ENCODE measurements at places on chromosomes 12 and 14.

DNA sequence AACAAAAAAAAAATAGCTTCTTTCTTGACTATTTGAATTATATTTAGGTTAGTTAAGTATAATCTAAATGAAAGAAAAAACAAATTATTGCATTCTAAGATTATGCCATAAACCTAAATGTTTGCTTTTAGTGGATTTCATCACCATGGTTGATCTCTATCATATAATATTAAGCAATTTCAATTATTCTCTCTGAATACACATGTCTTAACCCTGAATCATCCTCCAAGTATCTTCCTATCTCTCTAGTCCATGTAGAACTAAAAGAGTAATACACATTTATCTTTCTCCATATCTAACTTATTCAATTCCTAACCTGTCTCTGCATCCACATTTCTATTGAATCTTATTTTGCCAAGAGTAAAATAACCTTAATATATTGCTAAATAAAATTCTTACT lies 59.6 kb downstream of the PPFIA2 start:
- DNase-seq, result no peak

- DNase-seq, result peak; percentile 86
Observed at GRCh38 chr12:69284131-69284530, 44.8 kb downstream of the CPSF6 start.

GRCh38 chr12:70603044-70603443 lies 34.2 kb downstream of the PTPRB start:
- DNase-seq, result peak; percentile 41

GRCh38 chr14:99946652-99947489 lies 118.4 kb upstream of the EVL start:
- DNase-seq, result peak; percentile 48

DNA sequence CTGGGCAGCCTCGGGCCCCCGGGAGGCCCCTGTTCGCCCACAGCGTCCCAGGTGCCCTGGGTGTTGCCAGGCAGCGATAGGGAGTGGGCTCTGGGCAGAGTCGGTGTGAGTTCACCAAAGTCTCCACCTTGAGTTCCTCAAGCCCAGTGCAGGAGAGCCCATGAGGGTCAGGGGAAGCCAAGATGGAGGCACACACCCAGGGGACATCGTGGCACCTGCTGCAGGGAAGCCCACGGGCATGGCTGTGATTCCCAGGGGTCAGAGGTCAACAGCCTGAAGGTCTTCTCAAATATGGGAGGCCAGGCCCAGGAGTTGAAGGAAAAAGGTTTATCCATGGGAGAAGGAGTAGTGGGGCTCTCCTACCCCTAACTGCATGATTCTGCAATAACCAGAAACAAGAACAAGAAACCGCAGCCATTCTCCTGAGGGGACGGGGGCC lies 148.8 kb downstream of the ADGRD1 start:
- no peak for DNase-seq

GRCh38 chr12:115000038-115000437 lies 316.1 kb upstream of the TBX3 start:
- DNase-seq, result peak; percentile 39

- DNase-seq, result no peak
Observed at GRCh38 chr14:93909429-93910128, 17.6 kb upstream of the FAM181A start.

- DNase-seq, result no peak
Observed at GRCh38 chr12:100995771-100996170, 201.2 kb downstream of the ANO4 start.

GRCh38 chr12:69998011-69998410 lies 173.0 kb downstream of the MYRFL start:
- no peak for DNase-seq

DNA sequence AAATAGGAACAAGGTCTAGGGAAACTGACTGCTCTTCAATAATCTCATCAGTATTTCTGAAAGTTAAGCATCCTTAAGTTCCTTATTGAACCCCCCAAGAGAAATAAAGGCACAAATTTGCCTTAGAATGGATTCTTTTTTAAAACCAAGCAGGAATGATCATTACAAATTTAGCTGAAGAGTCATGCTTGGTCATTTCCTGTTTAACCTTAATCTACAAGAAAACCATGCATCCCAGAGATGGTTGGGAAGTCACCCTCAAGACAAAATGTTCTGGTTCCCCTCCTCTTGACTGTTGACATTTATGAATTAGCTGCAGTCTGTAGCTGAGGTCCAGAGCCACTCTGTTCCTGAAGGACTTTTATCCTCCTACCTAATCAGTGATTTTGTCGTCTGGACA lies 291.8 kb upstream of the G2E3 start:
- peak; percentile 63 for DNase-seq

DNA sequence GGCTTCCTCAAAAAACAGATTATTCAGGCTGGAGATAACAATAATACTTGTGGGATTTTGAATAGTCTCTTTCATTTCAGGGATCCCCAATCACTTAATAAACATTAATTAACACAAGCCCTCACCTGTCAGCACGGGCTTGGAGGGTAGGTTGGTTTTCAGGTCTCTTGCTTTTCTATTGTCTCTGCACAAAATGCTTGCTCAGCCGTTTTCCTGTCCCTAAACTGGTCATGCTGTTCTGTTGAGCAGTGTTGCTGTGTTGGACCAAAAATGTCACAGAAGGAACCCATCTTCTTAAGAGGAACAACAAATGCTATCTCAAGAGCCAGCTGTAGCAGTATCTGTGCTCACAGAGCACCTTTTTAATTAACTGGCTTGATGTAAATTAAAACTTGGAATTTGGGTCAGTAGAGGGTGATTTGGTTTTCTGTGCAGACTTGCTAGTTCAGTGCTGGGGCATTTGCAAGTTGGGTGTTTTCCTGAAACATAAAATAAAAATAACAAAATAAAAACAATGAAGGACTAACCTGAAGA lies 231.8 kb upstream of the CRY1 start:
- DNase-seq, result no peak

DNA sequence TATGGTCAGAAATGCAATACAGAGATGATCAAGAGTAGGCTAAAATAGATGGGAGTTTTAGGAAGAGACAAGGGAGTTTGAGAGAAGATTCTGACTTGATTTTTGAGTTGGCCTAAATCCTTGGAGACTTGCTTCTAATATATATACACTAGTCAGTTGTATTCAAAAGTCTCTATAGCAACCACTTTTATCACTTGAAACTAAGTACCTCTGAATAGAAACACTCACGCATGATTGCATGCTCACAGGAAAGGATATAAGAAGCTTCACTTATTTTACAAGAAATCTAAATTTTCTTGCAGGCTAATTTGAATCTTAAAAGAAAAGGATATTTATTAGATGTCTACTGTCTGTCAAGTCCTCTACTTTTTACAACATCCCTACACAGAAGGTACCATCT lies 316.8 kb downstream of the SNAPC1 start:
- no peak for DNase-seq

GRCh38 chr14:45990252-45990651 lies 661.3 kb downstream of the RPL10L start:
- DNase-seq, result no peak

- DNase-seq, result no peak
Observed at GRCh38 chr14:74733221-74733620, 20.3 kb downstream of the FCF1 start.

GRCh38 chr14:60396718-60397343 lies 89.0 kb downstream of the C14orf39 start:
- peak; percentile 1 for DNase-seq

DNA sequence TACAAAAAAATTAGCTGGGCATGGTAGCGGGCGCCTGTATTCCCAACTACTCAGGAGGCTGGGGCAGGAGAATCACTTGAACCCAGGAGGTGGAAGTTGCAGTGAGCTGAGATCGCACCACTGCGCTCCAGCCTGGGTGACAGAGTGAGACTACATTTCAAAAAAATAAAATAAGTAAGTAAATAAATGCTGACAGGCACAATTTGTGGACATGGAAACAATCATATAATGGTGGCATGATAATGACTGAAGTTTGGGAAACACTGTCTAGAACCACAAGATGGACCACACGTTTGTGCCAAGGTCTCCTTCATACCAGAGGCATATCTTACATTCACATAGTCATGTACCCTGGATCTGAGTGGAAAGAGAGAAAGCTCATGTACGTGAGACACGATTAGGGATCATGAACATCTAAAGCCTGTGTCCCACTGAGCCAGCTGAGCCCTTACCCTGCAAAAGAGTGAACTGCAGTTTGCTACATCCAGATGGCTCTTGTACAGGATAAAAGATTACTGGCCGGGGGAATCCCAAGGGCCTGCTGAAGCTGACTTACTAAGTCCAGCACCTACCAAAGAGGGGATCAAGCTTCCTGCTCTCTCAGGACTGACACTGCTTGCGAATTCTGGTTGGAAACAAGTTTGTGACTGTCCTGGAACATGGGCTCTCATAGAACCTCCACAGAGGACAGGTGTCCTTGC lies 62.9 kb downstream of the TRAFD1 start:
- no peak for DNase-seq

GRCh38 chr12:60211244-60211643 lies 615.4 kb downstream of the SLC16A7 start:
- no peak for DNase-seq

GRCh38 chr14:100602621-100603230 lies 15.5 kb upstream of the BEGAIN start:
- no peak for DNase-seq

DNA sequence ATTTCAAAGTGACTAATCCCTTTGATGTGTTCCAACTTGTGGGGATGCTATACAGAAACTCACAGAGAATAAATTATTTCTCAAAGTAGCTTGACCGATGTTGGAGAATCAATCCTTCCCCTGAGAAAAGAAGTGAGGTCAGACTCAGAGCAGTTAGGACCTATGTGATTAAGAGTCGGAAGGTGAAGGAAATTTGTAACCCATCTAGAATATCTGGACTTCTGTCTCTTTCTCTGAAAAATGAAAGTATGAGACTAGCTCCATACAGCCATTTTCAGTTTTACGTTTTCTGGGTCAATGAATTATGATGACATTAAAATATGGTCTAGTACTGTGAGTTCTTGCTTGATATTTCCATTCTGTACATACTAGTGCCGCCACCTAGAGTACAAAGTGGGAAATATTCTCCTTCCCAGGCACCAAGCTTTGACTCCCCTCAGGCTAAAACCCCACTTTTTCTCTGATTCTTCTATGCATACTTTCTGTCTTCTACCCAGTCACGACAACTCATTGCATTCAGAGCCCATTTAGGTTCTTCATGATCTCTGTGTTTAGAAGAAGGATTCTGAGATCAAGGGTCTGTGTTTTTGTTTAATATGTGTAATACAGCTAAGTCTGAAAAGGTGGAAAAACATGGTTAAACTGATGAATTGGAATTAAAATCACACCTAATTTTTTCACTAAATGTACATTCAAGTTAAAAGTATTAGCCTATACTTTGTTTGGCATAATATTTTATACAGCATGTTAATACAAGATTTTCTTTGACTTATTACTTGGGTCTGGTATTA lies 6.9 kb upstream of the NTS start:
- DNase-seq, result peak; percentile 71

- DNase-seq, result peak; percentile 40
Observed at GRCh38 chr14:51318813-51319597, 79.0 kb downstream of the TMX1 start.

DNA sequence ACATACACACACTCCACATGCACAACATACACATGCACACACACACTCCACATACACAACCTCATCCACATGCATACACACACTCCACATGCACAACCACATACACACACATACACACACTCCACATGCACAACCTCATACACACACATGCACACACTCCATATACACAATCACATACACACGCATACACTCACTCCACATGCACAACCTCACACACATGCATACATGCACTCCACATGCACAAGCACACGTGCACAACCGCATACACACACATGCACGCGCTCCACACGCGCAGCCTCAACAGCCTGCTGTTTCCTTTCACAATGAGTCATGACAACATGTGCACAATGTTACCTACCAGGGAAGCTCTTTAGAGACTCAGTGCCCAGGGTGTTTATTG lies 61.2 kb upstream of the TMEM132C start:
- DNase-seq, result no peak

DNA sequence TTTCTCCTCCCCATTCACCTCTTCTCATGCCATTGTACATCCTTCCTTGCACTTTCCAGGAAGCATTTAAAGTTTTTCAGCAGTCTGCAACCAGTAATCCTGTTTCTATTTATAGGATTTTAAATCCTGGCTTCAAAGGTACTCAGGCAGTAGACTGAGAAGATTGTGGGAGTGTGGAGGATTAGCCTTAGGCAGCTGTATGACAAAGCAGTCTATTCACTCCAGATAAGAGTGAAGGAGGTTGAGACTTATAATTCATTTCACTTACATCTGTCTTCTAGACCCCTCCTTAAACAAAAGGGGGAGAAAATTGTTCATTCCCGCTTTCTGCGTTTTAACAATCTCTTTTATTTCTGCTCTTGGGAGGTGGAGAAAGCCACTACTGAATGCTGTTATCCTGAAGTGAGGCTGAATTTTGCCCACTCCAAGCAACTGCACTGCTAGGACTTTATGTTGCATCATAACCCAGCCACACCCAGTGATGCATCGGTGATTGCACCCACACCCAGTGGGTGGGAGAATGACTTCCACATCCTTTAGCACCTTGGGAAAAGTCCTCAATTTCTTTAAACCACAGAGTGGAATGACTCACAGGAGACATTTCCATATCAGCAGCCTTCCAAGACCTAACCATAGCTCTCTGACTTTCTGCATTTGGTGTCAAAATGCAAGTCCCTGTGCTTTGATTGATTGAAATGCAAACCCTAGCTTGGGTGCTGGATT lies 382.5 kb upstream of the ATP2B1 start:
- peak; percentile 97 for DNase-seq

- DNase-seq, result no peak
Observed at GRCh38 chr12:51922146-51922545, 14.8 kb downstream of the ACVRL1 start.

- no peak for DNase-seq
Observed at GRCh38 chr12:5900533-5901205, 44.4 kb downstream of the ANO2 start.

DNA sequence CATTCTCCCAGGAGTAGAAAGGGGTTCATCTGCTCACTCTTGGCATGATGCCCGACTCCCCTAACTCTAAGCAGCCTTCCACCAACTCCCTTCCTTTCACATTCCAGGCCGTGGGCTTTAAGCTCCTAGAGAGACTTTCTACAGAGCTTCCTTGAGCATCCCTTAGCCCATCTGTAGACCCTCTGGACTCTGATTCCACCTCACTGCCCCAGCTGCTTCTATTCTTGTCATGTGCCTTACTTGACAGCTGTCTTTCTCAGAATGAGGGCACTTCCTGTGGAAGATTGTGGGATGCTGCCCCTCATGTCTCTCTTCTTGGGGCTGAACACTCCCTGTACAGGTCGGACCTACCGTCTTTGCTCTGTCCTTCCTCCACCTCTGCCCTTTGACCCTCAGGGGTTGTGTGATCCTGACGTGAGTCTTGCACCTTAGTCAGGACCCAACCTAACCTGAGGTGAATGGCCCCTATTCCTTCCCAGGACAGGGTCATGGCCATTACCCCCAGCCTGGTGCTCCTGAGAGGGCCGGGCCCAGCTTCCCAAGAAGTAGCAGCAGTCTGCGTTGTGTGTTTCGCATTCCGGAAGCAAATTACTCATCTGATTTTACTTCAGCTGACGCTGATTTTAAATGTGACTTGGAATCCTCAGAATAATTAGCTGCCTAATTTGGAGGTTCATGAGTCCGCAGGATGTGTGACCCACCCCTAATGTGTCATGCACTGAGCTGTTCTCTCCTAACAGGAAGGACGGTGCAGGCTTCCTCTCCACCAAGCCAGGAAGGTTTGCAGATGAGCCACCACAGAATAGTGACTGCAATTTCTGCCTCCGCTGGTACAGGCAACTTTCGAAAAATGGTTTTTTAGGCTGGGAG lies 2.7 kb upstream of the GALNT6 start:
- DNase-seq, result peak; percentile 98

- peak; percentile 89 for DNase-seq
Observed at GRCh38 chr12:57452937-57453509, 2.1 kb upstream of the INHBE start.

GRCh38 chr12:29187756-29188155 lies 38.7 kb downstream of the FAR2 start:
- peak; percentile 19 for DNase-seq
